NCI-H1417 treated with DMSO at 0.1 percent for 48 hours (cell line): ENCODE measurements at places on chromosomes 7 and 10.

- no peak for DNase-seq
These were observed 16.5 kb downstream of the BTBD16 start for GRCh38 chr10:122287570-122287969.

- DNase-seq = no peak
These were observed 73.3 kb upstream of the ANLN start for GRCh38 chr7:36316319-36316718.

DNA sequence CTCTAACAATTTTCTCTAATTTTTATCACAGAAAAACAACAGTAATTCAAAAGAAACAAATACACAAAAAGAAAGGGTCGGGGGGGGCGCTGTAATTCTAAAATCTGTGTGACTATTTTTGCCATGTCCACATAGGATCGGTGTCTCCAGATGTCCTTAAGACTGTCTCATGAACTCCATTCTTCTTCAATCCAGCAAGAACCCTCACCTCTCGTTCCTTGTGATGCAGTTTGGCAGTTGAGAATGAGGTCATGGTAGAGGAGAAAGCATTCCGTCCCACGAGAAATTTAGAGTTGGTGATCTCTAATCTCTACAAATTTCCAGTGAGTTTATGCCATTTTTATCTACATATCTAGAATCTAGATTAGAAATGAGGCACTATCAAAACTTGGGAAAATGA lies 394.7 kb downstream of the TFEC start:
- no peak for DNase-seq

GRCh38 chr10:15168291-15168785 lies at the start of gene NMT2:
Gene NMT2, minus strand, starts transcription at chr10:15168693. Its CDS starts 81 bp downstream, at chr10:15168612.
- DNase-seq = peak; percentile 21

GRCh38 chr7:41097501-41097900 lies 605.4 kb downstream of the INHBA start:
- no peak for DNase-seq

GRCh38 chr10:128950159-128950915 lies 516.7 kb upstream of the MGMT start:
- DNase-seq = no peak

GRCh38 chr7:42025635-42026375 lies 211.2 kb downstream of the GLI3 start:
- no peak for DNase-seq

DNA sequence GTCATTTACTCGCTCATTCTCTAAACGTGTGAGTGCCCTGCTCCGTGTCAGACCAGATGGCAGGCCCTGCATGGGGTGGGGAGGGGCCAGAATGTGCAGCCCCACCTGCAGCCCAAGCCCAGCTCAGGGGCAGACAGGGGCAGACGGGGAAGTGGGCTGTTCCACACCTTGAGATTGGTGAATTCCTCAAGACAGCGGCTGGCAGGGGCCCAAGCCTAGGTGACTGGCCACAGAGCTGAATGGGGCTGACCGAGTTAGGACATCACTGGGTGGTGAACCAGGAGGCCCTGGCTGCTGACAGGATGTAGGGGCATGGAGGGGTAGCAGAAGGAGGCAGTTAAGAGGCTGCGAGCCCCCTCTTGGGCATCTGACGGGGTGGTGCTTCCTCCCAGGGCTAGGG lies 79.1 kb downstream of the MGMT start:
- no peak for DNase-seq

GRCh38 chr10:131929122-131929845 lies 28.5 kb downstream of the PPP2R2D start:
- DNase-seq = no peak

DNA sequence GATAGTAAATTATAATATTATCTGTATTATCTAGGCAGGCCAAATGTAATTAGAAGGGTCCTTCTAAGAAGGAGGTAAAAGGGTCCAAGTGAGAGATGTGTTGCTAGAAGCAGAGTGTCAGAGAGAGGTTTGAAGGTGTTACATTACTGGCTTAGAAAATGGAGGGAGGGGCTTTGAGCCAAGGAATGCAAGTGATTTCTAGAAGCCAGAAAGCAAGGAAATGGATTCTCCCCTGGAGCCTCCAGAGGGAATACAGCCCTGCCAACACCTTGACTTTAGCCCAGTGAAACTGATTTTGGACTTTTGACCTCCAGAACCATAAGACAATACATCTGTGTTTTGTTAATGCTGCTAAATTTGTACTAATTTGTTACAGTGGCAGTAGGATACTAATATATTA lies 97.9 kb upstream of the IL6 start:
- no peak for DNase-seq

DNA sequence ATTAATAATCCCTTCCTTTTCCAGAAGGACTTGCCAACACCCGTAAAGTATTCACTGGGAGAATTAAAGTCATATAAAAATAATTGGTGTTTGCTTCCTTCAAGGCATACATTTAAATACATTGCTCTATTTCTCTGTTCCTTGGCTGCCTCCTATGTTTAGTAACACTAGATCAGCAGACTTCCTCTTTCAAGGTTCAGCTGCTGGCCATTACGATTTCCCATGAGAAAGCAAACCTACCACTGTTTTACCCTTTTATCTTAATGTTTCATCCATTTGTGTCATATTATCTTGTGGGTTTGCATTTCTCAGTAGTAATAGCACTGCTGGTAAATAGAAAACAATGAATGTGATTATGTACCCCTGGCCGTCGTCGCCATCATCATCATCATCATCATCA lies 313.8 kb upstream of the BMPER start:
- DNase-seq = no peak

DNA sequence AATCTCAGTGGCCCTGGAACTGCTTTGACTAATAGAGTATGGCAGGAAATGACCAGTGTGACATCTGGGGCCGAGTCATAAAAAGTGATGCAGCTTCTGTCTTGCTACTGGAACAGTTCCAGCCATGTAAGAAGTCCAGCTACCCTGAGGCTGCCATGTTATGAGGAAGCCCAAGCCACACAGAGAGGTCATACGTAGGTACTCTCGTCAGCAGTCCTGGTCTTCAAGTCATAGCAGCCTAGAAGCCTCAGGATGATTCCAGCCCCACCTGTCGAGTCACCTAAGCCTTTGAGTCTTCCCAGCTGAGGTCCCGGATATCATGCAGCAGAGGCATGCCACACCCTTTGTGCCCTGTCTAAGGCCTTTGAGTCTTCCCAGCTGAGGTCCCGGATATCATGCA lies 92.1 kb downstream of the PPP1R3C start:
- DNase-seq = no peak

DNA sequence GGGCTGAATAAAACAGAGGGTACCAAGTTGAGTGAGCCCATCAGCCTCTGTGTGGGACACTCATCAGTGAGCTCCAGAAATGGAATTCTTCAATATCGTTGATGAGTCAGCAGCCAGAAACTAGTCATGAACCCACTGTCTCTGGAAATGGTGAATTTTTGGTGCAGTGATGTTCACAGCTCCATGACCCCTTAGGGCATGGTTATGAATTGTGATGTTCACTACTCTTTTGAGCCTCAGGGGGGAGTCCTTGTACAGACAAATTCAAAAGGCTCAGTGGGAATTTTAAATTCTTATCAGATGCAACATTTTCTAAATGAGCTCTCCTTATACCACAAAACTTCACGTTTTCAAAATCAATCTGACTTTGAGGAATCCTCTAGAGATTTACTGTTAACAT lies 335.7 kb downstream of the PHTF2 start:
- DNase-seq = no peak

GRCh38 chr7:96346293-96346953 lies 24.5 kb upstream of the SLC25A13 start:
- no peak for DNase-seq

DNA sequence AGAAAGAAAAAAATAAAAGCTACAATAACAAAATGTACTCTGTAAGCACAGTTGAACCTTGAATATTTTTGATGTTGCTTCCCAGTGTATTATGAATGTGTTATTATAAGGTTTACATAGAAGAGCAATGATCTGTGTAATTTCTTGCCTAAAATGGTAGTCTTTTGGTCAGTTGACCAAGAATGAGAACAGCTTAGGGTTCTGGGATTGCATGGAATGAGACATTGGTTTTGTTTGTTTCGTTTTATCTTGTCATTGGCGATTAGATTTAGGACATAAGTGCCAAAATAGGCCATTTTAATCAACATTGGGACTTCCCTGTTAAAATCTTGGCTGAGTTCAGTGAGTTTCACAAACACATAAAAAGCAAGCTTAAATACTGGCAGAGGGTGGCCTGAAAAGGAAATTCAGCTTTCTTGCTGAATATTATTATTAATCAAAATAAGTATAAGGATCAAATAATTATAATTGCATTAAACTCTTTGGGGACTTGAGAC lies 49.1 kb upstream of the GLCCI1 start:
- no peak for DNase-seq

DNA sequence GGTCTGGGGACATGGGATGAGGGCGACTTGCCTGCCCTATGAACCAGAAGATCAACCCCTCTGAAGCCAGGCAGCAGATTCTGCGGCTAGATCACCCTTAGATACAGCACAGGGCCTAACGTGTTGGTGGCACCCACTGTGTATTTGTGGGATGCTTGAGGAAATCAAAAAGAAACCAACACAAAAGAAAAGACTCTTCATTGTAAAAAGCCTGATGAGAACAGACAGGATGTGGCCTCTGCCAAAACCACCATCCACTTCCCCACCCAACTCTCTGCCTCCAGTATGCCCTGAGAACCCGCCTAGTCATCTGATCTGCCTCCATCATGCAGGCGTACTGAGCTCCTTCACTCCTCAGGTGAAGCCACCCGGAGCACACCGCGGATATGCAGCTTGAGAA lies 97.2 kb upstream of the INSYN2A start:
- DNase-seq = no peak

GRCh38 chr10:109866168-109866994 lies 56.9 kb downstream of the XPNPEP1 start:
- DNase-seq = no peak

- no peak for DNase-seq
These were observed 4.6 kb upstream of the ZNF22 start for GRCh38 chr10:44995914-44996669.

DNA sequence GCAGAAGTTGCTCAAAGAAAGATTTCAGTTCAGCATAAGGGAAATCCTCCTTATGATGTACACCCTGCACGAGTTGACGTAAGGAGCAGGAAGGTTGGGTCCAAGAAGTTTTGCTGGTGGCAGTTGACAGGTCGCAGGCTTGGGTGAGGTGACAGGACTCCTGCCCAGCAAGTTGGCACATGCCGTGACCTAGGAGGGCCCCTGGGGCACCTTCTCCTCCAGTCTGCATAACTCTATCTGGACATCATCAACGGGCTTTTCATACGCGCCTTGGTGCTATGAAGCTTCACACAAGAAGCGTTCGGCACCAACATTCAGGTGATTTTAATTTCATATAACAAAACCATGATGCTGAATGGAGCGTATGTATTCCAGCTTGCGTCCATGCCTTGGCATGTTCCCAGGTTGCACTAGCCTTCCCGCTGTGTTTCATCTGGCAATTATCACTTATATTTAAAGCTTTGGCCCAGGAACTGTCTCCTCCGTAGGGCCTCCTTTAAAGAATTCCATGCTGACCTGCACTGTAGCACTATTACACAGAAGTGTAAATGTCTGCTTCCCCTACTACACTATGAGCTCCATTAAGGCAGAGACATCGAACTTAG lies 651.6 kb upstream of the FOXK1 start:
- no peak for DNase-seq

DNA sequence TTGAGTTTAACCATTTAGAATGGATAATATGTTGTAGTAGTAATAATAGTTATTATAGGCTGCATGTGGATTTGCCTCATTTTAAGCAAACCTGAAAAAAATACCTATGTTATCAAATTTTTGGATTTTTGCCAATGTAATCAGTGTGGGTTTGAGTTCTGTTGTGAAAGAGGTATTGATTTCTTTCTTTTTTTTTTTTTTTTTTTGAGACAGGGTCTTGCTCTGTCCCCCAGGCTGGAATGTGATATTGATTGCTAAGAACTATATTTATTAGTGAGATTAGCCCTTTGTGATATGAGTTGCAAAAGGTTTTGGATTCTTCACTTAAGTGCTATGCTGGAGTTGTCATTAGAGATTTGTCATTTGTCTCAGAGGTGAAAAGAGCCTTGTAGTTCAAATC lies 124.4 kb downstream of the ST7 start:
- DNase-seq = no peak

GRCh38 chr10:11215471-11215870 lies 197.8 kb downstream of the CELF2 start:
- no peak for DNase-seq

GRCh38 chr10:60921633-60922032 lies 22.4 kb downstream of the RHOBTB1 start:
- no peak for DNase-seq

DNA sequence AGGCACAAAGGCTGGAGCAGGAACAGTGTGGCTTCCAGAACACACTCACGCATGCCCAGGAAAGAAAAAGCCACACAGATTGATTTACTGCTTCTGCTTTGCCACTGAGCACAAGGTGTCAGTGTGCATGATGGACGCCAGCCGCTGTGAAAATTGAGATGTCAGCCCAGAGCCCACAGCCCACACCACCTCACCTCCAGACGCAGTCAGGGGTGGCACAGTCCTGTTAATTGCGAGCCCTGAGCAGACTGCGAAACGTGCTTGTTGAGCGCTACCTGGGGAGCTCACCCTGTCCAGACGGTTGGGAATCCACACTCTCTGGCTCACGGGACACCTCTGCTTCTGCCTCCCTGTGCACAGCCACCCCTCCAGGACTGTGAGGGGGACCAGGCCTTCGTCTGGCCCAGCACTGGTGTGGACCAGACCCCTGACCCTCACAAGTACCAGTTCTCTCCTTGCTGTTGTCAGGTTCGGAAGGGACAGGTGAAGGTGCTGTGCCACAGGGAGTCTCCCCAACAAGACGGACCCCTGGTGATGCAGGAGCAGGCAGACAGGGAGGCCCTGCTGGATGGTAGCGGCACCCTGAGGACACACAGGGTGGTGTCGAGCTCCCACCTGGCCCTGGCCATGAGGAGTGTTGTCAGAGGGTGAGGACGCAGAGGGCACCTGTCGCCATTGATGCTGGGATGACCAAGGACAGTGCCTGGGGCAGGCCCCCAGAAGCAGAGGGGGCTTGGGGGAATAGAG lies 15.3 kb downstream of the RASGEF1A start:
- DNase-seq = no peak

GRCh38 chr7:44189286-44189992 lies at the start of gene GCK:
Gene GCK, minus strand, starts transcription at chr7:44189439. Its CDS starts 486 bp downstream, at chr7:44188953.
- peak; percentile 93 for DNase-seq

DNA sequence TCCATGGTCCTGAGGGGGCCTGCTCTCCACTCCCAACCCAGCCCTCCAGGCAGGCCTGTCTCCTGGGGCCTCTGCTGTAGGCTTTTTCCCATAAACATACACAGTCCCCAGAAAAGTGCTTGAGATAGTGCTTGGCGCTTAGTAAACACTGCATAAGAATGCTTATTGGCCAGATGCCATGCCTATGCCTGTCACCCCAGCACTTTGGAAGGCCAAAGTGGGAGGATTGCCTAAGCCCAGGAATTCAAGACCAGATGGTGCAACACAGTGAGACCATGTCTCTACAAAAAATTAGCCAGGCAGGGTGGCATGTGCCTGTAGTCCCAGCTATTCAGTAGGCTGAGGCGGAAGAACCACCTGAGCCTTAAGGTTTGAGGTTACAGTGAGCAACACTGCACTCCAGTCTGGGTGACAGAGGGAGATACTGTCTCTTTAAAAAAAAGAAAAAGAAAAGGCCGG lies 24.6 kb upstream of the ASL start:
- no peak for DNase-seq
